ENCODE measurements at places on chromosomes 7 and 10.

- DNase-seq, result no peak
Measured at GRCh38 chr7:79227044-79227443, 226.4 kb downstream of the MAGI2 start.

- DNase-seq, result no peak
Measured at GRCh38 chr7:89503281-89503680, 651.0 kb upstream of the STEAP1 start.

DNA sequence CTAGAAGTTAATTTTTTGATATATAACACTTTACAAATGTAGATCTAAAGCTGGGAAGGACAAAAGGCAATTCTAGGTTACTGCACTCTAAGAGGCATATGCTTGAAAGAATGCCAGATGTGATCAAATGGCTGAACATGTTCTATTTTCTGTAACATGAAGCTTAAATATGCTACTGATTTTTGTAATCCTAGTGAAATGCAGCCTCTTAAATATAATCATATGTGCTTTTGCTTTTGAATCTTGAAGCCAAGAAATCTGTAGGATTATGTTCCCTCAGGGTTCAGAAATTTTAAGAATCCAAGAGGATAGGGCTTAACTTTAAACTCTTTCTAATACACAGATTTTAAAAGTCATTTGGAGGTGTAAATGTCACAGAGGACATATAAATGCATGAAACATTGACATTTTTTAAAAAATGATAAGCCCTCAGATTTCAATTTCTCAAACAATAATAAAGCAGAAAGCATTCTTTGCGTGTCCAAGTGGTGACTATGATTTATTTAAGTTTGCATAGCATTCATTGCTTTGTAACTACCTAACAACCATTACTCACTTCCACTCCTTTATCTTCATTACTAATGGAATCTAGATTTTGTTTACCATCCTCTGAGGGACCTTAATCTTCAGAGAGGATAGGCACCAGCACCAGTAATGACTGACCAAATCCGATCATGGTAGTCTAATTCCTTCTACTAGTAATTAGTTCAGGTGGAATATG is 170.4 kb downstream of the MAGI2 start:
- no peak for DNase-seq

- DNase-seq, result no peak
Measured at GRCh38 chr10:683448-684071, 5.9 kb downstream of the DIP2C start.

DNA sequence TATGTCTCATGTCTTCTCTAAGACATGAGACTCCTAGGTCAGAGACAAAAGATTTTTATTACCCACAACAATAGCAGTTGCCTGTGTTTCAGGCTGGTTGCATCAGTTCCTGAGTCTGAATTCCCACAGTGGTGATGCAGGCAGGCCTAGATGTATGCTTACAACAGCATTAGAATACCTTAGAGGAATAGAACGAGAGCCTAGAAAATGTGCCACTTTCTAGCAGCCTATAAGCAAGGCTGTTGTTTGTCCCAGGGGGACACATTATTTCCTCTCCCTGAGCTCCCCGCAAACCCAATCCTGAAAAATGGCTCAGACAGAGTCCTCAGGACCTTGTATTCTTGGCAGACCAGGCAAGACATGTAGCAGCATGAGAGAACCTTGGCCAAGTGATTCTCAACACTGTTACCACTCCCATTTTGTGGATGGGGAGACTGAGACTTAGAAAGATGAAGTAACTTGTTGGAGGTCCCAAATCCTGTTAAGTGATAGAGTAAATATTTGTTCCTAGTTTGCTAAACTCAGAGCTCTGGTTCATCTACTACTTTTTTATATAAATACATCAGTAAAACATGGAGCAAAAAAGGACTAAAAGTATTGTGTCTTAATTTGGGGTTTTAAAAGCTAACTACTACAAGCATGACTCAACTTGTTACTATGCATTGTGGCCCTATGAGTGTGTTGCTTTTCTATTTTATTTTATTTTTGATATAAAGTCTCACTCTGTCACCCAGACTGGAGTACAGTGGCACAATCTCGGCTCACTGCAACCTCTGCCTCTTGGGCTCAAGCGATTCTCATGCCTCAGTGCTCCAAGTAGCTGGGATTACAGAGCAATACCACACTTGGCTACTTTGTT is 14.2 kb downstream of the VTI1A start:
- no peak for DNase-seq

DNA sequence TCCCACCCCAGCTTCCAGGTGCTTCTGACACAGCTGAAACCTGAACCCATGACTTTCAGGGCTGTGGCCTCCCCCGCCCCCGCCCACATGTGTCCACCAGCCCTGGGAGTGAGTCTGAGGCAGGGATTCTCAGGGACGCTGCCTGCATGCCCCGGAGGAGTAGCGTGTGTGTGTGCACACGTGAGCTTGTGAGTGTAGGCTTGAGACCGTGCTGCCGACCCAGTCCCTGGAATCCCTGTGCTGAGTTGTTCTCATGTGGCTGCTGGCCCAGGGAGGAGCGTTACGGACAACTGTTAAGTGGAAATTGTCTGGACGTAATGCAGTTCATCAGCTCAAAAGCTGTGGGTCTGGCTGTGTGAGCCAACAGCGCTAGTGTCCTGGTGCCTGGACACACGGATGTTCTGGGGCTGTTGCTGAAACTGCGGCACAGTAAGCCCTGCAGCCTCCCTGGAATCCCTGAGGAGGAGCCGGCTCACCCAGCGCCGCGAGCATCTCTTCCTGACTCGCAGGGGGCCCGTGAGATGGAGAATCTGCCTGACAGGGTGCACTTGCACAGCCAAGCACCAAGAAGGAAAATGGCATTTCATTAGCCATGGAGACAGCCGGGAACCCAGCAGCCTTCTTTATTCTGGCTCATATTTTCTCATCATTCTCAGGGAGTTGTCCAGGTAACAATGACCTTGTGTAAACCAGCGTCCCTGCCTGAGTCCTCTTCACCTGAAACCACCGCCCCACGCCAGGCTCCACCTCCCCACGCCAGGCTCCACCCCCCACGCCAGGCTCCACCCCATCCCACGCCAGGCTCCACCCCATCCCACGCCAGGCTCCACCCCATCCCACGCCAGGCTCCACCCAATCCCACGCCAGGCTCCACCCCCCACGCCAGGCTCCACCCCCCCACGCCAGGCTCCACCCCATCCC is 603.9 kb downstream of the PTPRN2 start:
- DNase-seq, result no peak

GRCh38 chr7:10120936-10121335 is 852.7 kb upstream of the PHF14 start:
- no peak for DNase-seq

GRCh38 chr7:71491336-71491735 is 359.4 kb downstream of the GALNT17 start:
- no peak for DNase-seq

GRCh38 chr7:116399819-116400218 is 99.7 kb upstream of the CAV2 start:
- DNase-seq, result no peak

Data from WERI-Rb-1 (cell line).